ENCODE measurements at places on chromosomes 7 and 10.

DNA sequence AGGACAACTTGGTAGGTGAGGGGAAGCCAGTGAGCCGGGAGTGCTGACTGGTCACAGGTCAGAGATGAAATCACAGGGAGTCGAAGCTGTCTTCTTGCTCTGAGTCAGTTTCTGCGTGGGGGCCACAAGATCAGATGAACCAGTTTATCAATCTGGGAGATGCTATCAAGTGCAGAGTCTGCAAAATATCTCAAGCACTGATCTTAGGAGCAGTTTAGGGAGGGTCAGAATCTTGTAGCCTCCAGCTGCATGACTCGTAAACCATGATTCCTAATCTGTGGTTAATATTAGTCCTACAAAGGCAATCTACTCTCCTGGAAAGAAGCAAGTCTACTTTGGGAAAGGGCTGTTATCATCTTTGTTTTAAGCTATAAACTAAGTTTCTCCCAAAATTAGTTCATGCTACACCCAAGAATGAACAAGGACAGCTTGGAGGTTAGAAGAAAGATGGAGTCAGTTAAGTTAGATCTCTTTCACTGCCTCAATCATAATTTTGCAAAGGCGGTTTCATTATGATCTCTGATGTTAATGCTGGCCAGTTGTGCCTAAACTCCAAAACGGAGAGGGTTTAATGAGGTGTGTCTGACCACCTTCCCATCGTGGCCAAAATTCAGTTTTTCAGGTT is 8.4 kb upstream of the LMOD2 start:
- no peak for DNase-seq

- no peak for DNase-seq
Measured at GRCh38 chr7:144390481-144390880, 13.0 kb downstream of the NOBOX start.

GRCh38 chr10:74598891-74599566 is 227.4 kb upstream of the KAT6B start:
- DNase-seq = no peak

DNA sequence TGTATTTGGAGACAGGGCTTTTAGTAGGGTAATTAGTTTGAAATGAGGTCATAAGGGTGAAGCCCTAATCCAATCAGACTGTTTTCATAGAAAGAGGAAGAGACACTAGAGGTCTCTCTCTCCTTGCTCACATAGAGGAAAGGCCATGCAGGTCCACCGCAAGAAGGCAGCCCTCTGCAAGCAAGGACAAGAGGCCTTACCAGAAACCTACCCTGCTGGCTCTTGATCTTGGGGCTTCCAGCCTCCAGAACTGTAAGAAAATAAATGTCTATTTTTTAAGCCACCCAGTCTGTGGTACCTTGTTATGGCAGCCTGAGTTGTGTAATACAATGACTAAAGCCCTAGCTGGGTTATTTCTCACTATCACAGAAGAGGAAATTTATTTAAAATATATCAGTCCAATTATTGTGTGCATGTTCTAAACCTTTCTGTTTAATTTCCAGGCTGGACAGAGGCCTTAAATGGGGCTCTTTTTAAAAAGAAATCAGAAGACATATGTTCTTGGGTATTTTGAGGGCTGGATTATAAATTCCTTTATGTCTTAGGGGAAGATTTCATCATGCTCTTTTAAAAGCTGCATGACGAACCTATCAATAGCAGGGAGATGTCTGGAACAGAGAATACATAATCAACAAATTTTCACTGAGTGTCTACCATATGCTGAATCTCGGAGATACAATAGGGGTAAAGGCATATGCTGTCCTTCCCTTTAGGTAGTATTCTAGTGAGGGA is 12.9 kb upstream of the TMEM26 start:
- no peak for DNase-seq

DNA sequence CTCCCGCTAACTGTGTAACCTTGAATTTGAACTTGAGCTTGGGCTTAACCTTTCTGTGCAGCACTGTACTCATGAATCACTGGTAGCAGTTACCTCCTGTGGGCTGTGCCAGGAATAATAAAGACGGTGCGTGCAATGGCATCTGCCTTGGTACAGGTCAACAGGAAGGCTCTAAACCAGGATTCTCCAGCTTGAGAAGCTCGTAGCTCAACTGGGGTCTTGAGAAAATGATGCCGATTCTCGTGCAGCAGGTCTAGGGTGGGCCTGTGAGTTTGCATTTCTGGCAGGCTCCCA is 112.5 kb upstream of the ANLN start:
- DNase-seq = no peak

GRCh38 chr10:83062871-83063270 is 1076.4 kb upstream of the GHITM start:
- no peak for DNase-seq

- no peak for DNase-seq
Measured at GRCh38 chr7:132205509-132205908, 370.8 kb downstream of the PLXNA4 start.

- DNase-seq = no peak
Measured at GRCh38 chr10:35075228-35075627, 14.9 kb downstream of the CUL2 start.

DNA sequence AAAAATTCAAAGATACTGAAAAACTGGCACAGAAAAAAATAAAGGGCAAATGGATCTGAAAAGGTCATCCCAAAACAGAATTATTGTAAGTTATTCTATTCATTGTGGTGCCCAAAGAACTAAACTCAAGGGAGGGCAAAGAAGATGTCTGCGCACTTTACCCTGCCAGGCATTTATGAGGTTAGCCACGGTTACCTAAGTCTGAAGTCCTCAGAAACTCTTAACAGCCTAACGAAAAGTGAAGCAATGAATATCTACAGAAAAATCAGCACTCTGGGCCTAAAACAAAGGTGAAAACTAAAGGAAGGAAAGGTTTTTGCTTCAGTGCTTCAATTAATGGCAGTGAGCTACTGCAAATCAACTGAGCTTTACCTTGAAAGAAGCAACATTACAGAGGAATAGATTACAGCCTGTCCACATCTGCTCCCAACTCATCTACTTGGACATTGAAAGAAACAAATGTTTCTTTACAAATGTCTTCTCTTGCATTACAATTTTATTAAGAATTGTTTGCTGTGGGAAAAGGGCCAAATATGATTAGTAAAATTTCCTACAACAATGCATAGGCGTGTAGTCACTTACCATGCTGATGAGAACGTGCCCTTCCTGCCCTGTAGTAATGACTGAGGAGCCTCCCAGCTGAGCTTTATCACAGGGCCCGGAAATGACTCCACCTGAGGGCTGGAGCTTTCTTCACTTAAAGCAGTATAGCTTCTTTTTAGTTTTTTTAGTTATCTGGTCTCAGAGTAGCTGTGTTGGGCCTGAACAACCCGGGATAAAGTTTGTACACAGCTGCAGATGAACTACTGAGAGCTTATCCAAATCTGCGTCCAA is at the start of gene TUBAL3:
TSS of gene TUBAL3 (minus strand) at position 621 of the 834 bp plus-strand sequence. CDS start at position 585, 36 bp downstream.
- DNase-seq = no peak

- no peak for DNase-seq
Measured at GRCh38 chr7:98418636-98419315, 17.9 kb upstream of the BAIAP2L1 start.

DNA sequence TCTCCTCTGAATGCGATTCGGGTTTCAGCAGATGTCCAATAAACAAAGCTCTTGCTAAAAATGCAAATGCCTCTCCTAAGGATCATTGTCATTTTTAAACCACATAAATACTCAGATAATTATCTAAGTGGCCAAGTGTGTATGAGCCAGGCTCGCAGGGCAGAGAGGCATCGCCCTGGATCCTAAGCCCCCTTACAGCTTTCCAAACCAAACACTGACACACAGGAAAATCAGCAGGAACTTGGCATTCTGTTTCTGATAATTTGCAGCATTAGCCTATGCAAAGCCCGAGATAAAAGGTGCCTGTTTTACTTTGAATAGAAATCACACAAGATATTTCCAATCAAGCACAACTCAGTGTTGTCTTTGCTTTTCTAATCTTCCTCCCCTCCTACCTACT is 134.4 kb downstream of the ABCA13 start:
- DNase-seq = no peak

- no peak for DNase-seq
Measured at GRCh38 chr10:23291551-23292334, 52.9 kb downstream of the C10orf67 start.

DNA sequence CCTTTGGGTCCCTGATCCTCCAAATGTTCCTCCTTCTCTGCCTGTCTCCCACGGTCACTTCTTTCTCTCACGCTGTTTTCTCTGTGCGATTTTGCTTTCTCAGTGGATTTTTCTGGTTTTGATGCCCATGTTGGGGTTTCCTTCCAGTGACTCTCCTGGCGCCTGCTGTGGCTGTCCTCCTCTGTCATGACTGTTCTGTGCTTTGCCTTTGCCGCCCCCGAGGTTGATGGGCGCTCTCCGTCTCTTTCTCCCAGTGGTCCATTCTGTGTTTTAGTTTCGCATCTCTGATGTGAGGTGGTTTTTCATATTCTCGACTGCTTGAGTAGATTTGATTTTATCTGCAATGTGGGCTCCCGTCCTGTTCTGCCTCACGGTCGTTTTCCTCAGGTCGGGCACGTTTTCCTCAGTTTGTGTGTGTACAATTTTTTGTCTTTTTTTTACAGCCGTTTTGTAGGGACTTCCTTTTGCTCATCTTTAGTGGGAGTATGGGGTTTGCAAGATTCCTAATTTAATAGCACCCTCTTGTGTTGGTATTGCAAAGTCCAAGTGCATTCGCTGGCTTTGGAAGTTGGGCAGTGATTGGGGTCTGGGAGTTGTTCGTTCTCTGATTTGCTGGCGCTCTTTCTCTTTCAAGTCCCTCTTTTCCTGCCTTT is 100.0 kb downstream of the INPP5A start:
- DNase-seq = peak; percentile 9

GRCh38 chr10:48556713-48557112 is 48.2 kb downstream of the ARHGAP22 start:
- no peak for DNase-seq

- DNase-seq = no peak
Measured at GRCh38 chr10:3832022-3832786, 47.2 kb upstream of the KLF6 start.

DNA sequence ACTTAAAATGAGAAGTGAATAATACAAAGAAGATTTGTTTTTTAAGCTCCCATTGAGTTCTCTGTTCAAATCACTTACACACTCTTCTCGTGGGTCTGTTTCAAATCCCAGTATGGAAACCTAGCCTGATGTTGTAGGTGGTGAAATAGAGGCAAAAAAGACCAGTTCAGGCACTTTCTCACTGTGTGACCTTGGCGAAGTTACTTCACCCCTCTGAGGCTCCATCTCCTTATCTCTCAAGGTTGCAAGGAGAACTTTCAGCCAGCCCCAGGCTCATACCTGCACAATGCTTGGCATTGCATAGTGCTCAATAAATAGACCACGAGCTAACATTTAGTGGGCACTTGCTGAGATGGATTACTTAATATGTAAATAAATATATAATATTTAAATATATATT is 90.1 kb downstream of the PRLHR start:
- no peak for DNase-seq

DNA sequence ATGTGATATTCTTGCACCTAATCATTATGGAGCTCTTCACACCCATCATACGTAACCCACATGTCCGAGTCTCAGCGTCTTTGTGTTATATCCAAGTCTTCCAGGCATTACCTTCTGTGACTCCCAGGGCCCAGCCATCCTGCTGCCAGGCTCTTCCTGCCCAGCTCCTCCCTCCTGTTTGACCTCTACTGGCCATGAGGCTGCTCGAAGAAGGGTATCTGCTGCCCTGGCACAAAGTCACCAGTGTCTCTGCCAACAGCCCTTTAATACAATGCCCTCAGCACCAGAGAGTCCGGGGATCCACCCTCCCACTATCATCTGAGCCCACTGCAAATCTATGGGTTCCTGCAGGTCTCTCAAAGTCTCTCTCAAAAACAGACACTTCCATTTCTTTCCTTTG is 65.3 kb upstream of the WAC start:
- DNase-seq = no peak

GRCh38 chr10:7547829-7548228 is 118.9 kb downstream of the ITIH5 start:
- DNase-seq = no peak

DNA sequence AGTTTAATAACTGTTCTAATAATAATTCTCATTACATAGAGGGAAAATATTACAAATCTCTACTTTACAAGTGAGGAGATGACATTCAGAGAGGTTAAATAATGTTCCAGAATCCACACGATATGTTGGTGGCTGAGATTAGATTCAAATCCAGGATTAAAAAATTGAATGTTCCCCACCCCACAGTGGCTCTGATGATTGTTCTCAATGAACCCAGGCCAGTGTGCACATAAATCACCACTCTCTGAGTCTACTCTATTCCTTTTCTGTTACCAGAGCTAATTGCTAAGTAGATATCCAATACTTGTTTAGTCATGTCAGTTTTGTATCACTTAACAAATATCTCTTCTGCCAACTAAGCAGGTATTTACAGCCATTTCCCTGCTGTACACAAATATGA is 281.0 kb downstream of the ABCA13 start:
- no peak for DNase-seq

- no peak for DNase-seq
Measured at GRCh38 chr10:18436902-18437301, 214.5 kb downstream of the NSUN6 start.

DNA sequence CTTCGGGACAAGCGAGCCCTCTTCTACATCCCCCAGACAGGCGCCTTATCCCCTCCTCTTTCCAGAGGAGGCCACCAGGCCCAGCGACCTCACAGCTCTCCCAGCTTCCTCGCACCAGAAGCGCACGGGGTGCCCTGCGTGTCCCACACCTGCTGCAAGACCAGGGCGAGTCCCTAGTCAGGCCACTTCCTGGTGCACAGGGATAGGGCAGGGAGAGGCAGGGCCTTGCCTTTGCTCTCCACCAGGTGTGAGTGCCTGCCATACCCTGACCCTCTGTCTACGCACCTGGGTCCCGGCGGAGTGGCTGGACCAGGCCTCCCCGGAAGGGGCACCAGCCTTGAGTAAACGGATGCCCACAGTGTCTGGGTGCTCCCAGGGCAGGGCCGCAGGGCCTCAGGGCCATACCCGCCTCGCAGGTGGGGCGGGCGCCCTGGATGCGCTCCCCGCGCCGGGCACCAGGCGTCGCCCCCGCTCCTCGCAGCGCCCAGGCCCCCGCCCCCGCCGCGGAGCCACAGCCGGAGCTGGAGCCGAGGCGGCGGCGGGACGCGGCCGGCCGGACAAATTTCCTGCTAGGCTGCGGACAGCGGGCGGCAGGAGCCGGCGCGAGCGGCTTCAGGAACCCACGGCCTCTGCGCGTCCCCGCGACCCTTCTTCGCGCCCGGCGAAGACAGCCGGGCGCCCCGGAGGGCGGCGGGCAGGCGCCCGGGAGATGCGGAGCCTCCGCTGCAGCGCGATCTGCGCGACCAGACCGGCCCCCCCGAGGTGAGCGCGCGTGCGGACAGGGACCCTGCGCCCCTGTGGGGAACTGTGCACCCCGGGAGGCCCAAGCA is at the start of gene PTPRE:
TSS of gene PTPRE (plus strand) at position 556 of the 830 bp plus-strand sequence. CDS start 133,779 bp downstream, outside the sequence.
- no peak for DNase-seq

DNA sequence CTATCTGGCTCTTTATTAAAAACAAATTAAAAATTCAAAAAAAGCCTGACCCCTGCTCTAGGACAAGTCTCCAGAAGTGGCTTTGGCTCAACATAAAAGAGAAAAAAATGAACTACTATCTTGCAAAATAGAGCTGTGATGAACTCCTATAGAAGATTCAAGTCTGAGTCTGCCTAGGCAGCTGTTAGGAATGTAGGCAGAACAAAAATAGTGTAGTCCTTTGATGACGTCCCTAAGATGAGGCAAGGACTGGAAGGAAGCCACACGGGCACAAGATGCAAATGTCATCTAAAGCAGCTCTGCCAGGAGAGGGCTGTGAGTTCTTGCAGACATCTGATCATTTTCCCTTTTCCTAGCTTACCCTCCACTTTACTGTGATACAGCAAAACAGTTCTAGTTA is 20.5 kb downstream of the ASNS start:
- no peak for DNase-seq

Measured in GF-D8 (cell line).